CD4-positive, alpha-beta T cell treated with Interleukin-21 for 1 hour (primary cell): ENCODE measurements at places on chromosomes 1 and 21.
A peak's percentile ranks its signal among the peaks of the same experiment; 100 is the strongest.

DNA sequence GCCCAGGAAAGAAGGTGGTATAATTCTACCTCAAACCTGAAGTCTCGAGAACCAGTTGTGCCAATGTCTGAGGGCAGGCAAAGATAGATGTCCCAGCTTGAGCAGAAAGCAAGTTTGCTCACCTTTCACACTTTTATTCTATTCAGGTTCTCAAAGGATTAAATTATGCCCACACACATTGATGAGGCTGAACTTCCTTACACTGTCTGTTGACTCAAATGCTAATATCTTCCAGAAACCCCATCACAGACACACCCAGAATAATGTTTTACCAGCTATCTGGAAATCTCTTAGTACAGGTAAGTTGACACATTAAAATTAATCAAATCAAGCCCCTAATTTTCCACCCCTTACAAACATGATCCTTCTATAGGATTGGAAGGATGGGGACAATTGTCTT, 605.7 kb downstream of the NUF2 start:
- no peak for DNase-seq

GRCh38 chr1:202623075-202623474, 87.2 kb downstream of the SYT2 start:
- no peak for DNase-seq

GRCh38 chr1:225987491-225988316, 11.4 kb downstream of the SDE2 start:
- peak; percentile 58 for DNase-seq

DNA sequence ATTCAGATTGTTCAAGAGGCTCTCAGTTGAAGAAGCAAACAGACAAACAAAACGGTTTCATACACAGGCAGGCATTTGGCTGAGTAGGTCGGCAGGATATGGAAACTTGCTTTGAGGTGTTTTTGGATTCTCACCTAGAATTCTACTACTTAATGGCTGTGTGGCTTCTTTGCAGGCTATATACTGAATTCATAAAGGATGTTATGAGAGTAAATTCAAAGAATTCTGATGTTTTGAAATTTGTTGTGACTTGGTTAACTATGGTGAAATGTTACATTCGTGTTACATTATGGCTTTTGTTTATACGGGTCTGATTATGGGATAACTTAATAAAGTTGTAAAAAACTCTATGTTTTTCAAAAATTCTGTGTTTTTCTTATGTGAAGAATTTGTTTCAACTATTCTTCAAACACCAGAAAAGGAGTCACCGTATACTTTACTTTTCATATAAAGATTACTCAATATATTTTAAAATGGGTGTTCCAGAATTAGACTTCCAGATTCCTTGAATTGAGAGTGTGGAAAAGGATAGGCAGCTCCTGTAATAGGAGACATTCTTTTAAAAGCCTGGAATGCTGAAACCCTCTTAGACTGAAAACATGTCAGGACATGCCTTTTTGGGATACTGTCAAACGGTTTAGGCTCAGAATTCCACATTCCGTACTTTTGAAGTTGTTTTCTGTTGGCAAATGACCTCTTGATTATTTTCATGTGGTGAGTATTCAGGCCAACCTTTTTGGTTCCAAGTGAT, 8.2 kb upstream of the IRF2BP2 start:
- no peak for DNase-seq

- no peak for DNase-seq
Measured at GRCh38 chr1:178046591-178047270, 47.2 kb upstream of the RASAL2 start.

- peak; percentile 23 for DNase-seq
Measured at GRCh38 chr1:58857680-58858673, 74.1 kb upstream of the JUN start.
